ENCODE measurements at places on chromosomes 11 and 22. TPM values are rescaled to one million over a fixed set of nuclear protein-coding genes. Genes with fewer than 3 reads are reported as not detected.

Gene OR52N4
- total RNA-seq = 1.3 TPM

Gene NAALAD2
- not detected for total RNA-seq

Gene OR2AG2
- total RNA-seq = not detected

Gene H19
- not detected for total RNA-seq

- H3K4me3 ChIP-seq = no peak overlapping the region
- no peak overlapping the region for H3K27ac ChIP-seq
- H3K27me3 ChIP-seq = peaks cover 82% of the 10 kb centered on the region
- no peaks in the 10 kb centered on the region for H3K36me3 ChIP-seq
- DNase-seq = no peak
These were observed 20.5 kb upstream of the AMOTL1 start for GRCh38 chr11:94747601-94748041.

DNA sequence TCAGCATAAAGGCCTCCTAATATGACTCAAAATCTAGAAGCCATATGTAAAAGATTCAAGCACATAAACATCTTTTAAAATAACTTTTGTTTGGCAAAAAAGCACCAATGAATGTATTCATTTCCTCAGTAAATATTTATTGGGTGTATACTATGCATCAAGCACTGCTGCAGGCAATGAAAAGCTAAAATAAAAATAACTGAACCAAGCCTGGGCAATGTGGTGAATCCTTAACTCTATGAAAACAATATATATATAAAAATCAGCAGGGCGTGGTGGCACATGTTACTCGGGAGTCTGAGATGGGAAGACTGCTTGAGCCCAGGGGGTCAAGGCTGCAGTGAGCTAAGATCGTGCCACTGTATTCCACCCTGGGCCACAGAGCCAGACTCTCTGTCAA lies 27.8 kb downstream of the PIK3C2A start:
- no peak overlapping the region for H3K27ac ChIP-seq
- H3K4me3 ChIP-seq = no peak overlapping the region
- no peaks in the 10 kb centered on the region for H3K27me3 ChIP-seq
- no peaks in the 10 kb centered on the region for H3K4me1 ChIP-seq
- no peaks in the 10 kb centered on the region for H3K36me3 ChIP-seq

- H3K27me3 ChIP-seq = peaks cover 39% of the 10 kb centered on the region
- H3K27ac ChIP-seq = no peak overlapping the region
- DNase-seq = no peak
- no peak overlapping the region for H3K4me3 ChIP-seq
These were observed 1327.3 kb downstream of the TBC1D22A start for GRCh38 chr22:48089601-48090331.

- H3K4me3 ChIP-seq = no peak overlapping the region
- H3K36me3 ChIP-seq = no peaks in the 10 kb centered on the region
- DNase-seq = no peak
- peak overlapping the region; percentile 9 for H3K27ac ChIP-seq
- H3K4me1 ChIP-seq = peaks cover 2% of the 10 kb centered on the region
These were observed 177.3 kb upstream of the SORL1-AS1 start for GRCh38 chr11:121630041-121630440.

- H3K36me3 ChIP-seq = no peaks in the 10 kb centered on the region
- H3K27ac ChIP-seq = no peak overlapping the region
- DNase-seq = no peak
- H3K4me3 ChIP-seq = no peak overlapping the region
These were observed 34.8 kb upstream of the FZD4 start for GRCh38 chr11:86990031-86990430.

DNA sequence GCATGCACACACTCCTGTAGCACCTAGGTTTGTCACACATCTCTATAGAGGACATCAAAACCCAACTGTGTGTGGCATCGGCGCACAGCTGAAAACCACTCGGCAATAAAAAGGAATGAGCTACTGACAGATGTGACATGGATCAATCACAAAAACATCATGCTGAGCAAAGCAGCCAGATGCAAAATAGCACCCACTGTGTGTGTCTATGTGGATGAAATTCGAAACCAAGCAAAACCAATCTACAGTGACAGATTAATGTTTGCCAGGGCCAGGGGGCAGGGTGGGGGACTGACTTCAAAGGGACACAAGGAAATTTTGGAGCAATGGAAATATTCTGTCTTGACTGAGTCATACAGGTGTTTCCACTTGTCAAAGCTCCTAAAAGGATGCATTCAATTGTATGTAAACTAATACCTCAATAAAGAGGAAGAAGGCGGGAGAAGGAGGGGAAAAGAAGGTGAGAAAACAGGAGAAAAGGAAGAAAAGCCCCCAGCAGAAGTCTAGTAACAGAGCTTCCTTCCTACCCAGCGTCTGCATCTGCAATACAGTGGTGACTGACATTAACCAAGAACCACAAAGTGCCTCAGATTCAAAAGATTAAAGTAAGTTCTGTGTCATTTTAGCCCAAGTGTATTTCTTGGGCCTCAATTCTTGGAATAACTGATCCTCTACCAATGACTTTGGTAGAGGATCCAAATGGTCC lies 49.8 kb downstream of the PACSIN2 start:
- H3K36me3 ChIP-seq = no peaks in the 10 kb centered on the region
- no peak overlapping the region for H3K27ac ChIP-seq
- peak overlapping the region; percentile 21 for H3K4me3 ChIP-seq
- H3K27me3 ChIP-seq = no peaks in the 10 kb centered on the region

GRCh38 chr22:17946662-17947367 lies 77.5 kb downstream of the MICAL3 start:
- no peak for DNase-seq
- no peak overlapping the region for H3K4me3 ChIP-seq
- no peak overlapping the region for H3K27ac ChIP-seq

DNA sequence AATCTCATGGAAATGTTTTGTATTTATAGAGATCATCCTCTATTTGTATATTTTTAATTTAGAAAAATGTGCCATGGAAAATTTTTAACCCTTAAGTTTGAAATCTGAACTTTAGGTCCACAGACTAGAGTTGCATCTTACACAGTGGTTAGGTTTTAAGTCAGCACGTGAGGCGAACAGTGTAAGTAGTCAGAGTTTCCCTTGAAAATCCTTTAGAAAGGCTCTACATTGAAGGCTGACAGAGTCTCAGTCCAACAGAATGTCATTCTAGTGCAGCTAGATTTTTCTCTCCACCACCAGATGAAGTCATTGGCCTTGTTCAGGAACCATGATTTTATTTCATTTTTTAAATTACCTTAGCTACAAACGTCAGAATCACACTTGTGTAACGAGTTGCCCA lies 18.7 kb downstream of the HMGXB4 start:
- H3K27me3 ChIP-seq = no peaks in the 10 kb centered on the region
- no peak overlapping the region for H3K4me3 ChIP-seq
- peaks cover 27% of the 10 kb centered on the region for H3K4me1 ChIP-seq
- no peak overlapping the region for H3K27ac ChIP-seq
- peaks cover 12% of the 10 kb centered on the region for H3K36me3 ChIP-seq
- DNase-seq = no peak

GRCh38 chr11:38460429-38460828 lies 1862.4 kb upstream of the RAG2 start:
- H3K27ac ChIP-seq = no peak overlapping the region
- no peak for DNase-seq
- no peak overlapping the region for H3K4me3 ChIP-seq
- H3K36me3 ChIP-seq = no peaks in the 10 kb centered on the region
- no peaks in the 10 kb centered on the region for H3K27me3 ChIP-seq

GRCh38 chr11:44304091-44305025 lies 5.6 kb downstream of the ALX4 start:
- peak overlapping the region; percentile 2 for H3K27ac ChIP-seq
- peaks cover 23% of the 10 kb centered on the region for H3K4me1 ChIP-seq
- H3K36me3 ChIP-seq = peaks cover 12% of the 10 kb centered on the region
- H3K4me3 ChIP-seq = peak overlapping the region; percentile 93
- peaks cover 94% of the 10 kb centered on the region for H3K27me3 ChIP-seq
